Bladder microvascular endothelial cell (primary cell): ENCODE measurements at places on chromosomes 1 and 21. TPM values are rescaled to one million over a fixed set of nuclear protein-coding genes. Genes with fewer than 3 reads are reported as not detected.

The CELA3A gene
- not detected in 2 replicates for total RNA-seq

The CTSE gene
- total RNA-seq, result not detected in 2 replicates

The CYYR1 gene
- 7.5 and 20.6 TPM in 2 replicates for total RNA-seq

The GPR25 gene
- not detected in 2 replicates for total RNA-seq

The AIM2 gene
- not detected in 2 replicates for total RNA-seq

The VWA5B1 gene
- total RNA-seq, result not detected in 2 replicates

The NBPF4 gene
- total RNA-seq, result not detected in 2 replicates
